ENCODE measurements at places on chromosomes 7 and 10.

- no peak for DNase-seq
Observed at GRCh38 chr10:103808780-103809179, 46.6 kb downstream of the SH3PXD2A start.

DNA sequence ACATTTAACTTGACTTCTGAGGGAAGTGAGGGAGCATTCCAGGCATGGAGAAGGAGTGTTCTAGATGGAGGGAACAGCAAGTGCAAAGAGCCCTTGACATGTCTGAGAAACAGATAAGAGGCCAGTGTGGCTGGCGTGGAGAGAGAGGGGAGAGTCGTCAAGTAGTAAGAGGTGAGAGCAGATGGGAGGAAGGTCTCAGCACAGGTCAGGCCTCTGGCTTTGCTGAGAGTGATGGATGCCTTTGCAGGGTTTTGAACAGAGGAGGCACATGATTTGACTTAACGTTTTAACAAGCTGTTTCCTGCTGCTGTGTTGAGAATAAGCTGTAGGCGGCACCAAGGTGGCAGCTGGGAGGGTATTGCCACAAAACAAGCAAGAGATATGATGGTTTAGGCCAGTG, 97.2 kb downstream of the KAT6B start:
- DNase-seq, result no peak

- no peak for DNase-seq
Observed at GRCh38 chr7:30612658-30613265, 18.1 kb downstream of the GARS1 start.

- DNase-seq, result no peak
Observed at GRCh38 chr10:128448796-128449195, 322.6 kb upstream of the MKI67 start.

GRCh38 chr10:77165445-77166208, 472.0 kb downstream of the KCNMA1 start:
- DNase-seq, result no peak

- DNase-seq, result no peak
Observed at GRCh38 chr10:95794195-95794594, 38.2 kb downstream of the ENTPD1 start.

GRCh38 chr7:142452791-142453190, 194.9 kb upstream of the PRSS58 start:
- no peak for DNase-seq

DNA sequence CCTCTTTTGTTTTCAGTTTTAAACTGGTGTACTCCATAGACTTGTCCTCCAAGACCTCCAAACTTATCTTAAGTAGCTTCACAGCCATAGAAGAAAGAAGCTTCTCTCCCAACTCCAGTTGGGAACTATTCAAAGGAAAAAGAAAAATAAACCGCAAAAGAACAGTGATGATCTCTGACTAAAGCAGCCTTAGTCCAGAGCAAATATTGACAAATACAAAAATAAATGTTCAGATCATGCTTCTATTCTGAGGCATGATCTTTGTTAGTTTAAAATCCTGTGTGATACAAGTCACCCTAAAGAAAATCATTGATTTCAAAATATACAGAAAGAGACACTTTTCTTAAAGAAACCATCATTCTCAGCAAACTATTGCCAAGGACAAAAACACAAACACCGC, 373.0 kb upstream of the SMIM30 start:
- DNase-seq, result no peak

GRCh38 chr10:34618611-34619010, 196.5 kb downstream of the PARD3 start:
- no peak for DNase-seq

DNA sequence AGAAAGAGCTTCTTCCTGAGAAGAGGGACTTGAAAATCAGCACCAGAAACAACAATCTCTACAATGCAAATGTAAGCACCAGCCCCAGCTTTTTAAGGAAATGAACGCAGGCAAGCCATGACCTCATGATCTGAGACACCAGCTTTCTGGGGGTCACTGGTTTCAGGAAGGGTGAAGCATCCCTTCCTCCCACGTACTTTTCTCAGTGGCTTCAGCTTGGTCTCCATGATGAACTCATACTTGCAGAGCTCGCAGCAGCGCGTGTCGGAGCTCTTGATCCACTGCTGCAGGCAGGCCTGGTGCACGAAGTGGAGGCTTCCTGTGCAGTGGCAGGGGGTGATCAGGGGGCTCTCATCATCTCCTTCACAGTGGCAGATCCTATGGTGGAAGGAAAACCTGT, 87.0 kb downstream of the ALOX5 start:
- DNase-seq, result no peak

All from stimulated activated CD4-positive, alpha-beta T cell treated with anti-CD3 and anti-CD28 coated beads, TNF-alpha, amount 100 ng/mL, for 4 hours (primary cell).